ENCODE measurements at places on chromosomes 12 and 14.

- H3K36me3 ChIP-seq = no peaks in the 10 kb centered on the region
- H3K4me3 ChIP-seq = no peak overlapping the region
- H3K27me3 ChIP-seq = peaks cover 15% of the 10 kb centered on the region
- no peak for DNase-seq
- H3K4me1 ChIP-seq = no peaks in the 10 kb centered on the region
These were observed 169.7 kb upstream of the OTX2 start for GRCh38 chr14:56979936-56980335.

GRCh38 chr14:24284501-24285035, 13.2 kb upstream of the RABGGTA start:
- no peaks in the 10 kb centered on the region for H3K4me1 ChIP-seq
- no peak overlapping the region for H3K4me3 ChIP-seq
- no peak for DNase-seq

DNA sequence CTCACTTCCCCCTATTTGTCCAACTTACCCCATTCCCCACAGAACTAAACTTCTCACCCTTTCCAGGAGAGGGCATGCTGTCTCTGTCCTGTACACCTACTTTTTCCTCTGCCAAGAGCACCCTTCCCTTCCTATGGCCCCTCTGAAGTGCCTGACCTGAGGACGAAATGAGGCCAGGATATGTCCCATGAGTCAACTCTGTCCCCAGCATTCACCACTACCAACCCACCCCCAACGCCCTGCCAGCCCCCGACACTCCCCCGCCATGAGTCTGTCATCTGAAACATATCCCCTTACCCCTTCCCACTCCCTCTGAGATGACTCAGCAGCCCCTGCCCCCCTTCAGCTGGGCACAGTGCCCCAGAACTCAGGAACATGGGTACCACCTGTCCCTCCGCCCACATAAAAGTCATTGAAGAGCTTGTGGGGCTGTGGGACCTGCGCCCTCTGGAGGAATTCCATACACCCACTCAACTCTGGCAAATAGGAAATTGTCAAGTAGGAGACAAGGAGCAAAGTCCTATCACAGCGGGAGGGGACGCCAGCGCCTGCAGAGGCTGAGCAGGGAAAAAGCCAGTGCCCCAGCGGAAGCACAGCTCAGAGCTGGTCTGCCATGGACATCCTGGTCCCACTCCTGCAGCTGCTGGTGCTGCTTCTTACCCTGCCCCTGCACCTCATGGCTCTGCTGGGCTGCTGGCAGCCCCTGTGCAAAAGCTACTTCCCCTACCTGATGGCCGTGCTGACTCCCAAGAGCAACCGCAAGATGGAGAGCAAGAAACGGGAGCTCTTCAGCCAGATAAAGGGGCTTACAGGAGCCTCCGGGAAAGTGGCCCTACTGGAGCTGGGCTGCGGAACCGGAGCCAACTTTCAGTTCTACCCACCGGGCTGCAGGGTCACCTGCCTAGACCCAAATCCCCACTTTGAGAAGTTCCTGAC, 26.3 kb downstream of the ITGA7 start:
- H3K27me3 ChIP-seq = peaks cover 20% of the 10 kb centered on the region
- DNase-seq = peak; percentile 32
- H3K27ac ChIP-seq = peak overlapping the region; percentile 78
- peak overlapping the region; percentile 80 for H3K4me3 ChIP-seq
- no peaks in the 10 kb centered on the region for H3K36me3 ChIP-seq
- peaks cover 9% of the 10 kb centered on the region for H3K4me1 ChIP-seq

GRCh38 chr12:623865-624372, 39.3 kb downstream of the NINJ2 start:
- H3K36me3 ChIP-seq = no peaks in the 10 kb centered on the region
- no peak overlapping the region for H3K4me3 ChIP-seq
- H3K27ac ChIP-seq = no peak overlapping the region

DNA sequence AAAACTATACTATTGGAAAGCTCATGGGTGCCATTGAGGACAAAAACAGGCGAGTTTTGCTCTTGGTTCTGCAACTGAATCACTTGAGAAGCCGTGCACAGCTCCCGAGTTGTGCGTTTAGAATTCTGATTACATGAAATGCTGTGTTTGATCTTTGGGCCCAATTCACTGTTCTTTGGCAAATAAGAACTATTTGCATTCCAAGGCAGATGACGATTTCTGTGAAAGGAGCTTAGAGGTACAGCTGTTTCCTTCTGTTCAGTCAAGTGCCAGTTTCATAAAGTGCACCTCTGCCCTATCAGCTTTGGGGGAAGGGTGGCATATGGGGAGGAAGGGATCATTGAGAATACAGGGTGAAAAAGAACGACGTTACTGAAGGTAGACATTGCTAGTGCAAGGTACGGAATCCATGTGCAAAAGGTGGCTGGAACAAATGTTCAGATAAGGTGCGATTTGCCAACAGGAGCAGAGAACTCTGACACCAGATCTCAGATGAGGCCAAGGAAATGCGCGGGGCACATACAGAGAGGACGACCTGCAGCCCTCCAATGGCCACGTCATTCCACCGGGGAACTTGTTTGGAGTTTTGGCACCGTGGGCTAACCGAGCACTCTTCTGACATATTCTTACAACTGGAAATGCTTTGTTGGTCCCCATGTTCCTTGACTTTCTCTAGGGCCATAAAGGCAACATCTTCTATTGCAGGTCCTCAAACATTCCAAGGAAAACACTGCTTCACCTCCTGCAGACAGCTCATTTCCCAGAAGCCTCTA, 30.1 kb downstream of the TCHP start:
- H3K36me3 ChIP-seq = peaks cover 20% of the 10 kb centered on the region
- no peak overlapping the region for H3K4me3 ChIP-seq
- H3K27ac ChIP-seq = peak overlapping the region; percentile 50
- H3K4me1 ChIP-seq = peaks cover 9% of the 10 kb centered on the region
- DNase-seq = no peak

GRCh38 chr12:116832353-116832752, 48.9 kb downstream of the HRK start:
- no peak overlapping the region for H3K27ac ChIP-seq
- H3K4me3 ChIP-seq = no peak overlapping the region

DNA sequence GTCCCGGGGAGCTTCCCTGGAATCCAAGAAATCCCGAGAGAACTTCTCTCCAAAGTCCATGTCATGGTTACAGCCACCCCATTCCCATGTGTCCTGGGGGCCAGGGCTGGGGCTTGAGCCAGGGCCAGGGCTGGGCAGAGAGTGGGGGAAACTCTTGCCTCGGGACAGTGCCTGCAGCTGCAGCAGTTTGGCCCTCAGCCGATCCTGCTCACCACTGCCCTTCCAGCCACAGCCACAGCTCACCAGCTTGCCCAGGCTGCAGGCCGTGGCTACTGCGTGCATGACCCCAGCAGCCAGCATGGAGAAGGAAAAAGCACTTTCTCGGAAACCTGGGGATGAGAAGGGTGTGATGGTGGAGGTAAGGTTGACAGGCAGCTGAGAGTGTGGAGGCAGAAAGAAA, 3.5 kb downstream of the WNT10B start:
- H3K27ac ChIP-seq = no peak overlapping the region
- H3K36me3 ChIP-seq = no peaks in the 10 kb centered on the region
- H3K27me3 ChIP-seq = peaks cover 73% of the 10 kb centered on the region
- peaks cover 14% of the 10 kb centered on the region for H3K4me1 ChIP-seq
- DNase-seq = no peak

- H3K27ac ChIP-seq = peak overlapping the region; percentile 97
- no peaks in the 10 kb centered on the region for H3K36me3 ChIP-seq
- no peaks in the 10 kb centered on the region for H3K27me3 ChIP-seq
- no peak for DNase-seq
- H3K4me1 ChIP-seq = peaks cover 31% of the 10 kb centered on the region
- peak overlapping the region; percentile 3 for H3K4me3 ChIP-seq
These were observed 167.5 kb upstream of the PRICKLE1 start for GRCh38 chr12:42756841-42757623.

GRCh38 chr12:76747245-76747644, 16.7 kb upstream of the ZDHHC17 start:
- no peaks in the 10 kb centered on the region for H3K36me3 ChIP-seq
- DNase-seq = no peak

GRCh38 chr14:100867631-100868315, 35.7 kb downstream of the RTL1 start:
- H3K27me3 ChIP-seq = no peaks in the 10 kb centered on the region
- H3K4me1 ChIP-seq = no peaks in the 10 kb centered on the region
- H3K4me3 ChIP-seq = no peak overlapping the region
- H3K27ac ChIP-seq = no peak overlapping the region
- DNase-seq = no peak

- peaks cover 6% of the 10 kb centered on the region for H3K27me3 ChIP-seq
- no peak overlapping the region for H3K4me3 ChIP-seq
- no peak overlapping the region for H3K27ac ChIP-seq
- H3K36me3 ChIP-seq = peaks cover 8% of the 10 kb centered on the region
These were observed 85.9 kb downstream of the TTC7B start for GRCh38 chr14:90730206-90730766.

- H3K36me3 ChIP-seq = no peaks in the 10 kb centered on the region
- DNase-seq = no peak
- no peak overlapping the region for H3K27ac ChIP-seq
- H3K4me3 ChIP-seq = no peak overlapping the region
These were observed 87.3 kb upstream of the LRIG3 start for GRCh38 chr12:59007620-59008019.

DNA sequence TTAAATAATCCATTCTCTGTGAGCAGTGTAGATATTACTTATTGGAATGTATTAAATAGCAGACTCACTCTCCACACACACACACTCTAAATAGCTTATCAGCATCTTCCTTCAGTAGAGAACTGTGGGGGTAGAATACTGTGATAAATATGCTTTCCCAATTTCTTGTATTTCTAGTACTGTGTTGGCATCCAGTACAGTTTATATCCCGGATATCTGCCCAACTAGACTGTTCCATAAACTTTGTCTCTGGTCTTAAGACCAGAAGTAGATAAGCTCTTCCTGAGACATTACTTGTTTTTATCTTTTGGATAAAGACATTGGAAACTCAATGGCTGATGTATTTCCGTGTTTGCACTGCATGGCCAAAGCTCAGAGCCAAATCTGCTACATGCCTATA, 136.2 kb upstream of the PDZRN4 start:
- no peak overlapping the region for H3K4me3 ChIP-seq
- no peak for DNase-seq
- no peaks in the 10 kb centered on the region for H3K27me3 ChIP-seq
- no peaks in the 10 kb centered on the region for H3K4me1 ChIP-seq

DNA sequence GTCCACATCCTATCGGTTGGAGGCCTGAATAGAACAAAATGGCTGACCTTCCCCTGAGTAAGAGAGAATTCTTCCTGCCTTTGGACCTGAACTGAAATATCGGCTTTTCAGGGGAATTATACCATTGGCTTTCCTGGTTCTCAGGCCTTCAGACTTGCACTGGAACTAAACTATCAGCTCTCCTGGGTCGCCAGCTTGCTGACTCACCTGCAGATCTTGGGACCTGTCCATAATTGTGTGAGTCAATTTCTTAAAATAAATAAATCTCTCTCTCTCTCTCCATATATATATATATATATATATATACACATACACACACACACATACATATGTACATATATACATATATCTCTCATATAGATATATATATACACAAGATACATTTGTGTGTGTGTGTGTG, 41.6 kb downstream of the KCNK10 start:
- H3K27ac ChIP-seq = no peak overlapping the region
- no peaks in the 10 kb centered on the region for H3K4me1 ChIP-seq

DNA sequence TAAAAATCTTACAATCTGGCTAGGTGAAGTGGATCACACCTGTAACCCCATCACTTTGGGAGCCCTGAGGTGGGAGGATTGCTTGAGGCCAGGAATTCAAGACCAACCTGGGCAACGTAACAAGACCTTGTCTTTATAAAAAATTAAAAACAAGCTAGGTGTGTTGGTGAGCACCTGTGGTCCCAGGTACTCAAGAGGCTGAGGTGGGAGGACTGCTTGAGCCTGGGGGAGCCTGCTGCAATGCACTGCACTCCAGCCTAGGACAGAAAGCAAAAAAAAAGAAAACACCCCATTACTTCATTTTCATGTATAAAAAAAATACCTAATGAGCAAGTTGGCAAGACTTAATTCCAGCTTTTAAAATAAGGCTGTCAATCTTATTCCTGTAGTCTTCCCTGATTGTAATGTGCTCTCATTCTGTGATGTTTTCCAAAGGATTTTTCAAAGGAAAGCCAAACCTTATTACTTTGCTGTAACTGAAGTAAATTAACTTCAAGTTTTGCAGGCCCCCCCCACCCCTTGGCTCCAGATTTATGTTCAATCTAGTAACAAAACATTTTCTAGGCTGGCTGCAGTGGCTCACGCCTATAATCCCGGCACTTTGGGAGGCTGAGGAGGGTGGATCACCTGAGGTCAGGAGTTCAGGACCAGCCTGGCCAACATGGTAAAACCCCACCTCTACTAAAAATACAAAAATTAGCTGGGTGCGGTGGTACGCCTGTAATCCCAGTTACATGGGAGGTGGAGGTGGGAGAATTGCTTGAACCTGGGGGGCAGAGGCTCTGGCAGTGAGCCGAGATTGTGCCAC, 3.3 kb upstream of the ZCCHC8 start:
- DNase-seq = no peak
- no peak overlapping the region for H3K4me3 ChIP-seq
- H3K36me3 ChIP-seq = peaks cover 25% of the 10 kb centered on the region
- H3K27me3 ChIP-seq = no peaks in the 10 kb centered on the region
- H3K4me1 ChIP-seq = peaks cover 10% of the 10 kb centered on the region
- H3K27ac ChIP-seq = peak overlapping the region; percentile 64

DNA sequence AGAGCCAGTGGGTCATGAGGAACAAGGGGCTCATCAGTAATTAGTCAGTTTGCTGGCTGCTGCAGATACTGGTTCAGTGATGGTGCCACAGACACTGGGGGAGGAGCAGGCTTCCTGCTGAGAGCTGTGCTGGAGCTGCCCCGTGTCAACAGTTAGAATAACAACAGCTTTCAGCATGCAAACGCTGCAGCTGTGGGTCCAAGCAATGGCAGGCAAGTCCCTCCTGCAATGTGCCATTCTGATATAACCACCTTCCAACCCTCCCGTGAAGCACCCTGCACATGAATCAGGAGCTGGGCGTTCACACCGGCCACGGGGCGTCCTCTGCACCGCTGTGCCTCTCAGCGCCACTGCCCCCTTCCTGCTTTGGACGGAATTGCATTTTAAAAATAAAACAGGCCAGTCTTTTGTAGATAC, 258.4 kb upstream of the SFSWAP start:
- H3K27ac ChIP-seq = no peak overlapping the region
- no peaks in the 10 kb centered on the region for H3K36me3 ChIP-seq
- no peak overlapping the region for H3K4me3 ChIP-seq
- H3K27me3 ChIP-seq = peaks cover 15% of the 10 kb centered on the region
- H3K4me1 ChIP-seq = no peaks in the 10 kb centered on the region
- no peak for DNase-seq

GRCh38 chr12:123607756-123608155, 5.9 kb downstream of the DDX55 start:
- no peak for DNase-seq
- no peaks in the 10 kb centered on the region for H3K27me3 ChIP-seq
- H3K4me1 ChIP-seq = peaks cover 4% of the 10 kb centered on the region
- H3K36me3 ChIP-seq = peaks cover 21% of the 10 kb centered on the region

DNA sequence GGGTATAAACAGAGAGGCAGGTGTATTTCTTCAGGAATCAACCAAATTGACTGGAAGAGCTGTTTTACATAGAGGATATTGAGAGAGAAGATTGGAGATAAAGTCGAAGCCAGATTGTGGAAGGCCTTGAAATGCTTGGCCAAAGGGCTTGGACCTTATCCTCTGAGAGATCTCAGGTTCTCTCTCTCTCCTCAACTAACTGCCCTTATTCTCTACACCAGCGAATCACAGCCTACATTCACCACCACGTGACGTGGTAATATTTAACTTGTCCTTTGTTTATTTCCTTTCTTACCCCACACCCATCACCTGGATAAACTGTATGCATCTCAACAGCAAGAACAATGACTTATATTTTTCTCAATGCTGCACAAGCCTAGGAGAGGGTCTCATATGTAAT, 207.4 kb downstream of the EFCAB11 start:
- no peak for DNase-seq
- no peaks in the 10 kb centered on the region for H3K27me3 ChIP-seq
- H3K27ac ChIP-seq = no peak overlapping the region
- H3K4me3 ChIP-seq = no peak overlapping the region

Data from progenitor cell of endocrine pancreas (in vitro differentiated cells).